ENCODE measurements at places on chromosomes 1 and 21. TPM values are rescaled to one million over a fixed set of nuclear protein-coding genes. Genes with fewer than 3 reads are reported as not detected.

- DNase-seq, result peak; percentile 82
Measured at GRCh38 chr1:13543451-13544220, 29.8 kb upstream of the LRRC38 start.

LCE2B gene
- not detected for total RNA-seq

- no peak for DNase-seq
Measured at GRCh38 chr21:36532769-36533467, 53.0 kb upstream of the CLDN14 start.

- DNase-seq, result no peak
Measured at GRCh38 chr1:53732912-53733317, 6.0 kb downstream of the GLIS1 start.

DNA sequence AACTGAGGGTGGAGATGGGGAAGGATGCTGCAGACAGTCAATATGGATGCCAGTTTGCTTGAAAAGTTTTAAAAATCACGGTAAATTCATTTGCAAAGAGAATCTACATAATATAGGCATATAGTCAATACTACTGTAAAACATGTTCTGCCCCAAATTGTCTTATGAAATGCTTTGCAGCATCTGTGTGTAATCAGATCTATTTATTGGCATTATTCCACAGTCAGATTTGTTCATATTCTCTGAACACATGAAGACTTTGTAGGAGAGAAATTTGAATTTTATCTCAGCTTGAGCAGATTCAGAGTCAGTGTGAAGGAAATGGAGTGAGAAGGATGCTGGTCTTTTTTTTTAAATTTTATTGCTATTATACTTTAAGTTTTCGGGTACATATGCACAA lies 88.5 kb downstream of the PLPPR4 start:
- DNase-seq, result no peak

GRCh38 chr1:115647047-115647446 lies 5.3 kb downstream of the VANGL1 start:
- DNase-seq, result no peak

- no peak for DNase-seq
Measured at GRCh38 chr1:119114786-119115185, 25.7 kb downstream of the WARS2 start.

AJAP1 gene
- total RNA-seq, result 0.57 TPM

WNT3A gene
- not detected for total RNA-seq

DNAJC6 gene
- 3.1 TPM for total RNA-seq

- no peak for DNase-seq
Measured at GRCh38 chr1:36775716-36776115, 258.6 kb downstream of the GRIK3 start.

GRCh38 chr1:184366997-184367396 lies 19.8 kb upstream of the C1orf21 start:
- DNase-seq, result no peak

NTMT2 gene
- total RNA-seq, result not detected

TMPRSS15 gene
- total RNA-seq, result not detected

Data from posterior vena cava (tissue), 2 donors.